ENCODE measurements at places on chromosomes 3 and 15.

- no peak for DNase-seq
These were observed 152.1 kb downstream of the GABRB3 start for GRCh38 chr15:26620528-26621458.

- DNase-seq: no peak
These were observed 38.9 kb downstream of the CCDC54 start for GRCh38 chr3:107416138-107416537.

DNA sequence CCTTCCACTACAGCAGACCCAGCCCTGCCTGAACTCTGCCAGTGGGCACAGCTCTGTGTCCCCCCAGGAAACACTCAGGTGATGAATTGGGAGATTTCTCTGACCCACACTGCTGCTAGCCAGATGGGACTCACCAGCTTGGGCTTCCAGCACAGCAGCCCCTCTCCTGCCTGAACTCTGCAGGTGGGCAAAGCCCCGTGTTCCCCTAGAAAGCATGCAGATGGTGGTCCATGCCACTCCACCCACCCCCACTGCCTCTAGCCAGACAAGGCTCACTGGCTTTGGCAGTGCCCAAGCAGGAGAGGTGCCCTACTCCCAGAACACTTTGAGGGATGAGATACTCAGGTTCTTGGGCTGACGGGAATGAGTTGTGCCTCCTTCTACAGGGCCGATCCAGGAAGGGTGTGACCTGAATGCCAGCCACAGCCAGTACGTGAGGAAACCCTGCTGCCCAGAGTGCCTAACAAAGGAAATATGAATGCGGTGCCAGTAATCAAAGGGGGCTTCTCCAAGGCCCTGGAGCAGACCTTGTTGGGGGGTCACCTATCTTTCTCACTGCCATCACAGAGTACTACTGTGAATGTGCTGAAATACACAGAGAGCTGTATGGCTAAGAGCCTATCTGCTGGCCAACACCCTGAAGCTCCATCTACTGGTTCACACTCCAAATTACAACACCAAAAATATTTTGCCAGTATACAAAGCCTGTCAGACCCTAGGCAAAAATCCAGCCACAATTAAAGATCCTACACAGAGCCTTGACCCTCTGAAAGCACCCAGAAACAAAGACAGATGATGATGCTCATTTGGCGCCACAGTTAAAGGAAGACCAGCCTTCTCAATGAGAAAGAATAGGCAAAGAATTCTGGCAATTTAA, 61.9 kb downstream of the BTLA start:
- no peak for DNase-seq

DNA sequence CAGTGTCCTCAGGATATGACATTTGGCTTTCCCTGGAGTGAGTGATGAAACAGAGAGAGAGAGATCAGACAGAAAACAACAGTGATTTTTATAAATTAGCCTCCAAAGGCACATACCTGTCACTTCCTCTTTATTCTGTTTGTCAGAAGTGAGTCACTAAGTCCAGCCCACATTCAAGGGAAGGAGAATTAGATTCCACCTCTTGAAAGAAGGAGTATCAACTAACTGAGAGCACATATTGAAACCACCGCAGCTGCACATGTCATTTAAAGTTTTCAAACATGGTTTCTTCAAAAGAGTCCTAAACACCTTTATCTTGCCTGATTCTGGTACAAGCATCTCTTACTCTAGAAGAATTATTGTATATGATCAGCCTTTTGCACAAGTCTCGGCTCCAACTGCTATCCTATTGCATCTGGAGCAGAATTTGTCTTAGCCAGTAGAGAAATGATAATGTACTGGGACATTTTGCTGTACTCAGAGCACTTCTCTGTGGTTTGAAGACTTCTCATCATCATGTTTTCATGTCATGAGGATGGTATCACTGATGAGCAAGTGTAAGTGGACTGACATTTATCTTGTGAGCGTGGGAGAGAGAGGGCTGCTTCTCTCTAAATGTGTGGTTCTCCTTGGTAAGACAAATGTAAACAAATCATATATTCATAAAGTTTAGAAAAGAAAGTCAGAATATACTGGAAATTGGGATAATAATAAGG, 338.9 kb upstream of the CFAP20DC start:
- DNase-seq: no peak

- no peak for DNase-seq
These were observed 241.8 kb downstream of the ROBO2 start for GRCh38 chr3:77281721-77282120.

- no peak for DNase-seq
These were observed 21.9 kb downstream of the TNK2 start for GRCh38 chr3:195886181-195887141.

DNA sequence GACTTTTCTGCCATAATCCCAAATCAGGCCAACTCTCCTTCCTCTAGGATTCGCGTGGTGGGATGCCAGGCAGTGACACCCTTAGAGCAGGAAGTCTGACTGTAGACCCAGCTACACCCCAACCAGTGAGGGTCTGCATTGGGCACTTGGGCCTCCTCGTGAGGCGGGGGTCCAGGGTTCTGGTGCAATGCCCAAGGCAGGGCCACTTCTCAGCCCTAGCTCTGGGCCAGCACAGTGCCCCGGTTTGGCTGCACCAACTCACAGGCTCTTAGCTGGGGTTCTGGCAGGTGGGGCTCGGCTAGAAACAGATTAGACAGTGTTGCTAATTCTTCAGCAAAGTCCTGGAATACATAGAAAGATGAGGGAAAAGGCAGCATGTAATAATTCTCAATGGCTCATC, 12.7 kb downstream of the CDAN1 start:
- no peak for DNase-seq

- peak; percentile 26 for DNase-seq
These were observed 1.6 kb downstream of the SKOR1 start for GRCh38 chr15:67826717-67827561.

DNA sequence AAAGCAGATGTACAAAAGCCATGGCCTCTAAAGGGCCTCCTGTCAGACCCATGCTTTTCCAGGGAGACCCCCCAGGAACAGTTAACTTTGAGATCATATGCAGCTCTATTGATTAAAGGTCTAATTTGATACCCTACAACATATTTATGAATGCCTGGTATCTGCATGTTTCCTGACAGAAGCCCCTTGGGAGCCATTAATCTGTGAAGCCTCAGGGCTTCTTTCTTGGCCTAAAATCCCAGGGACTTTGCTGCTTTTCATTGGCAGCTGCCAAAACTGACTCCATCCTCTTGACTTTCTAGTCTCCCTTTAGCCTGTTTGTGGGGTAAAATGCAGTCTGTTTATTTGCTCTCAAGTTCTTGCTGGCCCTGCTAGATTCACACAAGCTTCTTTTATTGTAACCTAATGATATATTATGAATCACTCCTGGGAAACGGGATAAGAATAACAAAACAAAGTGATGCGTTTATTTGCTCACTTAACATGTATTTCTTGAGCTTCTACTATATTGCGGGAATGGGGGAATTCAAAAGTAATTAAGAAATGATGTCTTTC, 257.0 kb downstream of the LSAMP start:
- DNase-seq: no peak

- peak; percentile 35 for DNase-seq
These were observed 105.0 kb upstream of the GAP43 start for GRCh38 chr3:115518100-115518852.

- no peak for DNase-seq
These were observed 5.5 kb upstream of the TLR9 start for GRCh38 chr3:52230889-52231499.

- DNase-seq: no peak
These were observed 305.1 kb downstream of the IGSF11 start for GRCh38 chr3:118729546-118729945.

- DNase-seq: peak; percentile 42
These were observed 116.6 kb upstream of the IQSEC1 start for GRCh38 chr3:13189639-13190377.

GRCh38 chr3:133379926-133380325, 19.9 kb upstream of the BFSP2 start:
- DNase-seq: no peak

GRCh38 chr15:73851689-73852088, 21.7 kb upstream of the TBC1D21 start:
- DNase-seq: peak; percentile 29

GRCh38 chr3:183378008-183378407, 50.4 kb downstream of the MCF2L2 start:
- DNase-seq: no peak

DNA sequence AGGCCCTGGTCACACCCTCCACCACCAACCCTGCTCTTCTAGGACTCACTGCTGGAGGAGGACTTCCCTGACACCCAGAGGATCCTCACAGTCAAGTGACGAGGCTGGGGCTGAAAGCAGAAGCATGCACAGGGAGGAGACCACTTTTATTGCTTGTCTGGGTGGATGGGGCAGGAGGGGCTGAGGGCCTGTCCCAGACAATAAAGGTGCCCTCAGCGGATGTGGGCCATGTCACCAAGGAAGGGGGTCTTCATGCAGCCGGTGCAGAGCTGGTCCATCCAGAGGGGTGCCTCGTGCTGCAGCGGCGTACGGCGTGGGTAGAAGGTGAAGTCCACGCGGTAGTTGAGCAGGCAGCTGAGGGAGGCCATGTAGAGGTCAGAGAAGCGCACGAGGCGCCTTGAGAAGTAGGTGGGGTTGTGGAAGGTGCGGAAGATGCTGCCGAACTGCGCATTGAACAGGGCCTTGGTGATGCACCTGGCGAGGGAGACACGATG, 9.4 kb downstream of the NT5DC2 start:
- DNase-seq: no peak

DNA sequence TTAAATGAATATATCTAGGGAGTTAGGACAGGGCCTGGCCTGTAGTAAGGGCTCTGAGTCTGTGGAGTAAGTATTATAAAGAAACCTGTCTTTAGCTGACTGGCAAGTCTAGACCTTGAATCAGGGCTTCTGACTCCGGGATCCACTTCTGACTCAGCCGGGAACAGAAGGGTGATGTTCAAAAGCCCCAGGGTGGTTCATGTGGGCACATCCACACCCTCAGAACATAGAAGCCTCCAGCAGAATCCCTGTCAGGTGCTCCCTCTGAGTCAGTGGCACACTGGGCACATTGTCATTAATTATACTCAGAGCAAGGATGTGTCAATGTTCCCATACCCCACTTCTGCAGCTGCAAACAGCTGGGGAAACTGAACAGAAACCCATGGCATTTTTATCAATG, 26.7 kb upstream of the SNRK start:
- no peak for DNase-seq

GRCh38 chr3:61154457-61155198, 96.6 kb downstream of the FHIT start:
- no peak for DNase-seq

- DNase-seq: no peak
These were observed 103.3 kb upstream of the CBLB start for GRCh38 chr3:105972069-105972468.

DNA sequence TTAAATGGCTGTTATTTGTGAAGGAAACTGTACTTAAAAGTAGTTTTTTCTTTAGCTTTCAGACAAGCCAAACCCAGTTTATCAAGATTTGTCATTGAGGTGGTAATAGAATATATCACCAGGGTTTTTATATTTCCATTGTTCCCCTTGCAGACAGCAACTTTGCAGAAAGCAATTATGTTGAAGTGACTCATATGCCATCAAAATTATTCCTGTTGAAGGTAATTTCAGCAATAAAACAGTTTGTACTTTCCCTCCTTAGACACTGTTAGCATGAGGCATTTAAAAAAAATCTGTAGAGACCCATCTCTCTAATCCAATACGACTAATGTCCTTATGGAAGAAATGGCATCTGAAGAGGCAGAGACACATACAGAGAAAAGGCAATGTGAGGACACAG, 219.0 kb downstream of the NFKBIZ start:
- no peak for DNase-seq

GRCh38 chr3:133488785-133489367, 84.6 kb upstream of the CDV3 start:
- DNase-seq: no peak

DNA sequence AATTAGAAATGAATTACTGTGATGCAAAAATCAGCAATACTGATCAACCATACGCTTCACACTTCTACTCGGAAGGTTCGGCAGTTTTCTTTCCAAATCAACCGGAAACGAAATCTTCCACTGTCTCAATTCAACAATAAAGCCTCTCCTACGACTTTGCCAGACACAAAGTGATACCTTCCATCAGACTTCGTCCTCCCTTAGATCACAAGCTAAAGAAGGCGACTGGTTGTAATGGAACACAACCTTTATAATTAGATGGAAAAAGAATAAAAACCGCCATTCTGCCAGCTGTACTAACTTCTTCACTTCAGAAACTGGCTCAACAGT, 618 bp downstream of the PARL start:
- DNase-seq: no peak

DNA sequence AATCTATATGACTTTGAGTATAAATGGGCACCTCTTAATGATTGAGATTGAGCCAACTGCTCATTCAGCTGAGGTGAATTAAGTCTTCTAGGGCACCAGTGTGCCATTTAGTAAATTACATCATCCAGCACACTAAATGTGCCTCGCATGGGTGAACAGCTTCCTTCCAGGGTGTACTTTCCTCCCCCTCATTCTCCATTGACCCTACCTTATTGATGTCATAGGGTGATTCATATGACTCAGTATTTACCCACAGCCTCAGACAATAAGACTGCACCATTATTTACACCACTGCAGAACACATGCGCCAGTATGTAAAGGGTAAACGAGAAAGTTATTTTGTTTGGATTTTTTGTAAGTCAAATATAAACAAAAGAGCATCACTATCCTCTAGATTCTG, 185.2 kb upstream of the ARL6 start:
- DNase-seq: peak; percentile 9

GRCh38 chr3:177281292-177282118, 84.2 kb upstream of the TBL1XR1 start:
- no peak for DNase-seq

DNA sequence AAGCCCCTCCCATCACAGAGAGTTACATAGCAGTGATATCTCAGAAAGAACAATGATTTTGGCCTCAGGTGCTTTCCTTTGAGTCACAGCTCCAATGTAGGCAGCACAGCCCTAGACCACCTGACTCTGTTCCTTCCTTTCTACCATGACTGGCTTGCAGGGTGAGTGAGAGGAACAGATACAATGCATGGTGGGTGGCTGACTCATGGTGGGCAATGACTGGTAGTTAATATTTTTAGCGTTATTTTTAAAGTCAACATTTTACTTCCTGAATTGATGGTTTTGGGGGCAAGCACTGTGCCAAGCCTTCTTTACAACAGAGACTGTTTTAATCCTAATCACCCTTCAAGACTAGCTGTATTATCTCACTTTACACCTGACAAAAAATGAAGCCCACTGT, 32.8 kb upstream of the ST3GAL6 start:
- DNase-seq: no peak

GRCh38 chr15:61410662-61411061, 181.6 kb upstream of the RORA start:
- DNase-seq: no peak

- DNase-seq: no peak
These were observed 989 bp upstream of the PPIB start for GRCh38 chr15:64163659-64164362.

GRCh38 chr3:64890006-64890405, 202.2 kb upstream of the ADAMTS9 start:
- peak; percentile 26 for DNase-seq

Data from right kidney (tissue), 9 donors.